ENCODE measurements at places on chromosomes 12 and 14. TPM values are rescaled to one million over a fixed set of nuclear protein-coding genes. Genes with fewer than 3 reads are reported as not detected.

TRAFD1 gene
- total RNA-seq: 44.5 TPM

GLIPR1L2 gene
- total RNA-seq: 0.10 TPM

A2ML1 gene
- total RNA-seq: not detected

OASL gene
- total RNA-seq: 18.5 TPM

GPRC5D gene
- 0.31 TPM for total RNA-seq

EML5 gene
- total RNA-seq: 3.8 TPM

SYT1 gene
- total RNA-seq: 2.5 TPM
